ENCODE measurements at places on chromosomes 6 and 20. TPM values are rescaled to one million over a fixed set of nuclear protein-coding genes. Genes with fewer than 3 reads are reported as not detected.

- no peak overlapping the region for H3K4me3 ChIP-seq
- H3K27ac ChIP-seq, result no peak overlapping the region
Measured at GRCh38 chr20:56817780-56818675, 188.9 kb downstream of the TFAP2C start.

DNA sequence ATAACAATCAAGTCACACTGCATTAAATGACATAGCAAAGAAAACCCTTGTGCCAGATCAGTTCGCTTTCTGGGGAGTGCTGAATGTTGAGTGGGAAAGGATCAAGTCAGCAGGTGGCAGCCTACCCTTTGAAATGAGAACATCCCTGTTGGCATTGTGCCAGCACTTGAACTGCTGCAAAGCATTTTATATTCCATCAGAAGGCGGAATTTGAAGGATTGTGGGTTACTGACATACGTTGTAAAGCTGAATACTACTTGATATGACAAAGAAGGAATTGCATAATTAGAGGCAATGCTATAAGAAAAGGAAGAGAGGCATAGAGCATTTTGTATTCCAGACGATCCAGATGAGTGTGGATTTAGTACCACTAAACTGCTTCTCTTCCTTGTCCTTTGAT, 26.5 kb downstream of the BCKDHB start:
- H3K27me3 ChIP-seq, result no peaks in the 10 kb centered on the region
- no peak overlapping the region for H3K4me3 ChIP-seq
- no peak overlapping the region for H3K27ac ChIP-seq

DNA sequence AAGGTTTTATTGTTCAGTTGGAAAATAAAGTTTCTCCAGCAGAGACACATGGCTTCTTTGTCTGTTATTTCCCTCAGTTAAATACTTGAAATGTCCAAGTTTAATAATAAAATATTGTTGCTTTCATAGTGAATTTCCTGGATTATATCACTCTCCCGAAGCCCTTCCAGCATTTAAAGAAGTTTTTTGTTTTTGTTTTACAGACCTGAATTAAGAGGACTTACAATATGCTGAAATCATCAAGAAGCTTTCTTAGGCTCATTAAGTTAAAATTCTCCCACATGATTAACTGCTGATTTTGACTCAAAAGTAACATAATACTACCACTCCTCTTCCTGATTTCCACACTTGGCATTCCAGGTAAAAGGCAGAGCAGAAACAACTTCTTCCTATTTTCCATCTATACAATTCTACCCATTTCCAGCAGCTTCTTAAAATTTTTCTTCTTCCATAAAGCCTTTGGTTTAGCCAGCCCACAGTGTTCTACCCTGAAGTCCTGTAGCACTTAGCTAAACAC, 35.8 kb downstream of the PDSS2 start:
- DNase-seq, result no peak
- H3K4me1 ChIP-seq, result no peaks in the 10 kb centered on the region
- no peak overlapping the region for H3K4me3 ChIP-seq
- H3K27me3 ChIP-seq, result no peaks in the 10 kb centered on the region
- H3K36me3 ChIP-seq, result no peaks in the 10 kb centered on the region

DNA sequence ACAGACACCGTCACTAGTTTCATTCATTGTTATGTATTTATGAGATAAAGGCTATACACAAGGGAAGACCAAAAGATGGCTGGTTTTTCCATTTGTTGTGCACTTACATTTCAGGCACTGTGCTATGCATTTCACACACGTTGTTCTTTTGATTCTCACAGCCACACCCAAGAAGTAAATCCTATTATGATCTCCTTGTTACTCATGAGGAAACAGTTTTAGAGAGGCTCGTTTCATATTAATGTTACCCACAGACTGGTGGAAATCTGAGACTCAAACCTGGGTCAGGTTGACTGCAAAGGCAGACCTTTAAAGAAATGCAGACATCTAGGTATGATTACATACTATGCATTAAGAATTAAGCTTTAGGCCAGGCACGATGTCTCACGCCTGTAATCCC, 34.9 kb downstream of the SHLD1 start:
- H3K4me3 ChIP-seq, result no peak overlapping the region
- no peaks in the 10 kb centered on the region for H3K36me3 ChIP-seq
- H3K27me3 ChIP-seq, result no peaks in the 10 kb centered on the region
- no peak overlapping the region for H3K27ac ChIP-seq
- no peak for DNase-seq
- no peaks in the 10 kb centered on the region for H3K4me1 ChIP-seq

Gene TRIM38
- 4.4 TPM for total RNA-seq

Gene CFB
- total RNA-seq, result 0.66 TPM

Gene SIRPB1
- 0.54 TPM for total RNA-seq

All from endodermal cell (in vitro differentiated cells).